NCI-H2107 (cell line): ENCODE measurements at places on chromosomes 6 and 20.

DNA sequence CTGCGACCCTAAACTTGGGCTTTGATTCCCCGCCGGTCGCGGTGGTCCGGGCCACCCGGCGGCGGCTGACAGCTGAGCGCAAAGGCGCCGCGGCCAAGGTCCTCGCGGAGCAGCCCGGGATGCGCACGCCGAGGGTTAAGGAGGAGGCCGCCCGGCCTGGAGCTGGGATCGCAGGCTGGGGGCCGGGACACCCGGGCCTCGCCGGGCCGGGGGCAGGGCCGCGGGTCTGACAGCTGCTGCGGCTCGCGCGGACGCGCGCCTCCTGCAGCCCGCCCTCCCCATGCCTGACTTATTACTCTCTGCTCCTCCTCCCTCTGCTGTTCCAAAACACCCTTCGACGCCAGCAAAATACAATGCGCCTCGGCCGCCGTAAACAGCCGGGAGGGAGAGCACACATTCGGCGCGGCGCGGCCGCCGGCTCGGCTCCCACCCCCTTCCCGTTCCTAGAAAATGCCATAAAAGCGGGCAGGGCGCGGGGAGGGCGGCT, 746 bp downstream of the BACH2 start:
- DNase-seq, result no peak

- no peak for DNase-seq
These were observed 41.6 kb downstream of the MRAP2 start for GRCh38 chr6:84074988-84075781.

DNA sequence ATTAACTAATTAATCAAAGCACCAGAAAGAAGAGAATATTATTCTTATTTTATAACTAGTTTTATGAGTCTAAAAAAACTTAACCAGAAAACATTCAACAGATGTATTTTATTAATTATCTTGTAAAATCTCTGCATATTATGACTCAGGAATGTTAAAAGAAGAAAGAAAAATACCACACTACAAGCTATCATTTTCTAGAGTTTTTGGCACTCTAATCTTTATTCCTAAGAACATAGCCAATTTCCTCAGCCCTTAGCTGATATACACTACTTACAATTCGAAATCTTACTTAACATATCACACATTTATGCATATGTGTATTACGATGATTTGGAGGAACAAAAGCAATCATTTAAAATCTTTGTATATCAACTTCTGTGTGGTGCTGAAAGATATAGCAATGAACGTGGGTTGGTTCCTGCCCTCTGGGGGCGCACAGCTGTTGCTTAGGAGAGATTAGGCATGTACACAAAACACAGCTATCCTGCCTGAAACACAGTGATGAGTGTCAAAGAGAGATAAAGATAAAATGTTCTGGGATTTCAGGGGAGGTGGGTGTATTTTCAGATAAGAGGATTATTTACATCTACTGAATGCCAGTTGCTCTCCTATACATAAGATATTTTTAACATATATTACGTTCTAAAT, 404.5 kb downstream of the SYNE1 start:
- no peak for DNase-seq

DNA sequence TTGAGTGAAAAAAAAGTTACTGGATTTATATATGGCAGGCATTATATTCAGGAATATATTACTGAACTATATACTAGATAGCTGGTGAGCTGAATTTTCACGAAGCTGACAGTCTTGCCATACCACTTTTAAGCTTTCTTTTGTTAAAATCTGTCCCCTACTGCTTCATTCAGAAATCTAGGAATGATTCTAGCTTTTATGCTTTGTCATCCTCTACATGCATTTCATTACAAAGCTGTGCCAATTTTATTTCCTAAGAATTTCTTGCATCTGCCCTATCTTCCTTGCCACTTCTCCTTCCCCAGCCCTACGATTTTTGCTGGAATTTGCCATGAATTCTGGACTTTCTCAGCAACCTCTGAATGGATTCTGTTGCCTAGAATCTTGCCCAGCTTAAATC, 158.5 kb upstream of the ADGRB3 start:
- DNase-seq, result no peak

- DNase-seq, result no peak
These were observed 157.9 kb downstream of the KIF16B start for GRCh38 chr20:16415071-16416053.

GRCh38 chr6:29815118-29815750, 12.4 kb upstream of the HLA-G start:
- no peak for DNase-seq

DNA sequence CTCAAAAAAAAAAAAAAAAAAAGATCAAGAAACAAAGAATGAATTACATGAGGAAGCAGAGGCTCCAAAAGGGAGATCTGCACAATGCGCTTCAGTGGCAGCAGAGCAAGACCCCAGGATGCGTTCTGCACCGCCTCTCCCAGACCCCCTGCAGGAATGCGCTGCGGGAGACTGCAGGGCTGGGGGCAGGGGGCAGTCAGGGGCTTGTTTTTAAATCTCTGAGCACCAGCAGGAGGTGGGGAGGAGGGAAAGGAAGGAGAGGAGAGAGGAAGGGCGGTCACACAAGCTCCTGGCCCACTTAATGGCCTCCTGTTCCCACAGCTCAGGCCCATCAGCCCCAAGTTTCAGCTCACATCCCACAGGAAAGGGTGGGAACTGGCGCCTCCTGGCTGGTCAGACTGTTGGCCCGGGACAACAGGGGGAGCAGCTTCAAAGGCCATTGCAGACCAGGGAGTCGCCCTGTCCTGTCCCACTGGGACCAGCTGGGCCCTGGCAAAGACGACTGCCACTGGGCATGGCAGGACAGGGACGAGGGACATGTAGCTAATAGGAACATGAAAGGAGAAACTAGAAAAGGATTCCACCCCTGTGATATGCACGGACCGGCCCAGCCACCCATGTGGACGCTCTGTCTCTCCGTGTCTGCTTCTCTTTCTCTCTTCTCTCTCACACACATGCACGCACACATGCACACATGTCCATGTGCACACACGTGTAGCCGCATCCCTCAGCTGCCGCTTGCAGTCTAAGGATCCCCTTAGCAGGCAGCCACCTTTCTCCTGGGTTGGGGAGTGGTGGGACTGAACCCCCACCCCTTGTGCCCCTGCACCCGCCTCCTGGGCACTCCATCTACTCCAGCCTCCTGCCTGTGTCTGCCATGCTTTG, 34.7 kb downstream of the TFEB start:
- no peak for DNase-seq

DNA sequence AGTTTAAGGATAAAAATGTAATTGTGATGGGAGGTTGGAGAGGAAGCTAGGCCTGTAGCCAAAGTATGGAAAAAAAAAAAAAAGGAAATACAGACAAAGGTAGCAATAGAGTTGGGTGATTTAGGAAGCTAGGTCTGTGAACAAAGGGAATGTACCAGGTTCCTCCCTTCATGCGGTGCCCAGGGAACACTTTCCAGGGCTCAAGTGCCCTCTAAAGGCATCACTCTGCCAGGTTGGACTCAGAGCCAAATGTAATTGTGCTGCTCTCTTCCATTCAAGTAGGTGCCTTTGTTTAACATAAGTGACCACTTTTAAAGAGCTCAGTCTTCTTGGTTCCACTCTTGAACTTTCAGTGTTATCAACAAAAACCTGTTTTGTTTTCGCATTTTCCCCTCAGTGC, 159.7 kb upstream of the AHI1 start:
- peak; percentile 73 for DNase-seq

DNA sequence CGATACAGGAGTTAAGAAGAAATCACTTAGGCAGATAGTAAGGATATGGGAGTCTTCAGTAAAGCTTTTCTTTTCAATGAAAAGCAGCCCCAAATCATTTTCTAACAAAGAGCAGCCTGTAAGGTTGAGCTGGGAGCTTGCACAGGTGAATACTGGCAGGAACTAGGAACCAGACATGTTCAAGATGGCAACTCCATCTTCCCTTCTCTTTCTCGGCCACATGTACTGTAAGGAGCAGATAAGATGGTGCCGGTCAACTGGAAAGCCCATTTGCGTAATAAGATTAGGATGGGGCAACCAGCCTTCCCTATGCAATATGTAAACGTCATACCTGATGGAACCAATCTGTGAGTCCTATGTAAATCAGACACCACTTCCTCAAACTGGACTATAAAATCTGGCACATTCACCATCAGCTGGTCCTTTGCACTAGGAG, 46.2 kb upstream of the RNGTT start:
- no peak for DNase-seq

GRCh38 chr6:98843271-98844243, 9.2 kb downstream of the POU3F2 start:
- no peak for DNase-seq

GRCh38 chr6:24100770-24101155, 25.3 kb upstream of the NRSN1 start:
- DNase-seq, result no peak

DNA sequence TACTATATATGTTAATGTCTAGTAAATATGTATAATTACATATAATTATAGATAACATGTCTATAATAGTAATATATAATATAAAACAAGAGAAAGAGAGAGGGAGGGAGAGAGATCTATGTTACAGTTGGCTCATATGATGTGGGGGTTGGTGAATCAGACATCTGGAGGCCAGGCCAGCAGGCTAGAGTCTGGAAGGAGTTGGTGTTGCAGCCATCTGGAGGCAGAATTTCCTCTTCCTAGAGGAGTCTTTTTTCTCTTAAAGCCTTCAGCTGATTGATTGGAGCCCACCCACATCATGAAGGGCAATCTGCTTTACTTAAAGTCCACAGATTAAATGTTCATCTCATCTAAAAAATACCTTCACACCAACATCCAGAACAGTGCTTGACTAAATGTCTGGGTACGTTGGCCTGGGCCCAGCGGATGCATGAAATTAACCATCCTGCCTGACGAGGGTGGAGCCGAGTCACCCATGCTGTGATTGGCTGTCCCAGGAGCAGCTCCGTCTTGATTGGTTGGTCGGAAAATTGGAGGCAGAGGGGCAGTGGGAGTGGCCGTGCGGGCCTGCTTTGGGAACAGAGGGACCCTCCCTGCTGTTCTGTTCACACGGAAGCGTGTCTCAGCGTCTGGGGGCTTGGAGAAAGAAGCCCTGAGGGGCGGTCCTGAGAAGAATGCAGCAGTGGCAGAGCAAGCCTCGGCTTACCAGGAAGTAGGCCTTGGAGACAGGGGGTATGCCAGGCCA, 392.4 kb downstream of the QKI start:
- no peak for DNase-seq

DNA sequence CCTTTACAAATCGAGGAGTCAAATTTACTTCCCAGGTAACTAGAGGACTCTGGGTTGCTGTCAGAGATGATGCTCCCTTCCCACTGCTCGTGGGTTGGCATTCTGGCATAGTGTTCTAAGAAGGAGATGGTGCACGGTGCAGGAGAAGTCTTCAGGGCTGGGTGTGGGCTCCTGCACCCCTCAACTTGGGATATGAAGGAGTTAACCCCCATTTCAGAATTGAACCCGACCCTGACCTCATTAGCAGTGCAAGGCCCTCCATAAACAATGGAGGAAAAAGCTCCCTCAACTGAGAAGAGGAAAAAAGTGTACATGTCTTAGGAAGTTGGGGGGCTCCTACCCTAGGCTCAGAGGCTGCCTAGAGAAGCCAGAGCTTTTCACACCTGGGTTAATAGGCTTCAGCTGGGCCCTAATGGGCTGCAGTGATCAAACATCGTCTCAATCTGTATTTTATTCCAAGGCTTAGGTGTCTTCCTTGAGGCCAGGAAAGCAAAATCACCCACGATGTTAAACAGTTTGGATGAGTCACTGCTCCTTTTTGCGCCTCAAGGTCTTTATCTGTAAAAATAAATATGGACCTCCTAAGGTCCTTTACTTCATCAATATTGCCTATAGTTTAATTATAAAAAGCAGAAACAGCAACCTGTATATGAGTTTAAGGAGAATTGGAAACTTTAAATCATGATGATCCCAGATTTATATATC, 29.4 kb downstream of the TFAP2B start:
- no peak for DNase-seq

GRCh38 chr20:15446373-15446772, 1109.0 kb upstream of the FLRT3 start:
- no peak for DNase-seq

- DNase-seq, result no peak
These were observed 10.1 kb downstream of the CRYBG1 start for GRCh38 chr6:106370639-106371038.

GRCh38 chr20:24838546-24839535, 110.2 kb upstream of the CST7 start:
- DNase-seq, result no peak

DNA sequence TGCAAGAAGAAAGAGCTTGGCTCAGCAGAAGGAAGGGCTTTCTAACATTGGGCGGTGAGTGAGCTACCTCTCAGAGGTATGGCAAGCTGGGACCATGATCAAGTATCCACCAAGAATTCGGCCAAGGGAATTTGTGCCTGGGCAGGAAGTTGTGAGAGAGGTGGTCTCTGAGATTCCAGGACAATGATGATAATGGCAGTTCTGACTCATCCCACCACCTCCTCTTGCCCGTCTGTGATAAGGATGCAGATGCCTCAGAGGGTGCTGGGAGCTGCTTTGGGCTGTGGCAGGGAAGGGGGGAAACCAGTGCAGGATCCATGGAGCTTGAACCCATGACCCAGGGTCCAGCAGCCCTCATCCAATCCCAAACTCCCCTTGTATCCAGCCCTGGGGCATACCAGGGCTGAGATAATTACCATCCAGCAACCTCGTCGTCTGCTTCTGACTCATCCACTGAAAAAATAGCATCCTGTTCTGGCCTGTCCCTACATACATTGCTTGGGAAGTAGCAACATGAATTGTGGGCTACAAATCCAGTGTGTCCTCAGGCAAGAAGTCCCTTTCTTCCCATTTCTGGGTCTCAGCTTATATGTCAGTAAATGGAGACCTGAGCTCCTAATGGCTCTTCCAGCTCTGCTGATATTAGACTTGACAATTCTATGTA, 5.9 kb downstream of the TGM6 start:
- no peak for DNase-seq

- no peak for DNase-seq
These were observed 75.8 kb upstream of the LY86 start for GRCh38 chr6:6512711-6513110.

GRCh38 chr6:44828780-44829179, 441.3 kb downstream of the CDC5L start:
- no peak for DNase-seq

- DNase-seq, result peak; percentile 28
These were observed 14.0 kb downstream of the UST start for GRCh38 chr6:148760568-148761526.

- no peak for DNase-seq
These were observed 117.8 kb upstream of the SUPT3H start for GRCh38 chr6:45495429-45496084.

- DNase-seq, result no peak
These were observed 215.0 kb upstream of the EXOC2 start for GRCh38 chr6:907928-908327.

GRCh38 chr6:86118271-86118670, 475.6 kb upstream of the SYNCRIP start:
- no peak for DNase-seq

DNA sequence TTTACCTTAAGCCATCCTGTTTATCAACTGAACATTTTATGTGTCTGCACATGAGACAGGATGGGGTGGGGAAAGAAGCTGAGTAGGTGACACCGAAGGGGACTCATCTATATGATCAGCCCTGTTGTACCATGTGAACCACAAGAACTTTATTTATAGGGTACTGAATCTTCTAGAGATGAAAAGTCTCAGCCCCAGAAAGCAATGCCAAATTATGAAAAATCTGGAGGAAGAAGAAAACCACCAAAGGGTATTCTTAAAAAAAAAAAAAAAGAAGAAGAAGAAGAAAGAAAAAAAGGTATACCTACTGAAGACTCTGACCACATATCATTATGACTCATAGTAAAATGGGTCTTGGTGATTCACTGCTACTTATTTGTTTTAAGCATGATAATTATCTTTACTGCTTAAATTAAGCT, 39.8 kb upstream of the HBS1L start:
- no peak for DNase-seq
